ENCODE measurements at places on chromosomes 2 and 18.

DNA sequence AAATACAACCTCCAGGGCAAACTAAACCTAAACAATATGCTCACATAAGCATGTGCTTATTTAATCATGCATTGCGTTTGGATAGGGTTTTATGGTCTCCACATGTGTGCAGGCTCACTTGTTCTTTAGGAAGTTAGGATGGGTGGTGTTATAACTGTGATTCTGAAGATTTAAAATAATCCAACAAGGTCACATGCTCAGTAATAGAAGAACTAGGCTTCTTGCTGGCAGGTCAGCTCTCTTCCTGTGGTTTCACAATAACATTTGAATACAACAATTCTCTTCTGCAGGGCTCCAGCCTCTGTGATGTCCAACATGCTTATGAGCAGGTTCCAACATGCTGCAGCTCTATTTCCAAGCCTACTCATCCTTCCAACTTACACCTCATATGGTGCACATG, 84.0 kb downstream of the MYL12B start:
- no peaks in the 10 kb centered on the region for H3K27me3 ChIP-seq
- no peaks in the 10 kb centered on the region for H3K4me1 ChIP-seq
- H3K36me3 ChIP-seq: no peaks in the 10 kb centered on the region
- no peak overlapping the region for H3K27ac ChIP-seq

GRCh38 chr2:44549099-44549471, 187.3 kb downstream of the CAMKMT start:
- H3K27me3 ChIP-seq: no peaks in the 10 kb centered on the region
- H3K4me3 ChIP-seq: no peak overlapping the region
- no peak for DNase-seq

GRCh38 chr18:3046216-3046808, 33.4 kb upstream of the LPIN2 start:
- H3K27me3 ChIP-seq: no peaks in the 10 kb centered on the region
- H3K36me3 ChIP-seq: no peaks in the 10 kb centered on the region
- no peak for DNase-seq
- no peak overlapping the region for H3K4me3 ChIP-seq
- H3K27ac ChIP-seq: no peak overlapping the region

- DNase-seq: no peak
- no peaks in the 10 kb centered on the region for H3K36me3 ChIP-seq
- no peak overlapping the region for H3K4me3 ChIP-seq
- H3K27me3 ChIP-seq: no peaks in the 10 kb centered on the region
- no peaks in the 10 kb centered on the region for H3K4me1 ChIP-seq
Observed at GRCh38 chr2:4828682-4829374, 863.4 kb upstream of the SOX11 start.

- no peak overlapping the region for H3K4me3 ChIP-seq
- H3K36me3 ChIP-seq: no peaks in the 10 kb centered on the region
- DNase-seq: no peak
Observed at GRCh38 chr18:46002934-46003333, 35.8 kb upstream of the EPG5 start.

DNA sequence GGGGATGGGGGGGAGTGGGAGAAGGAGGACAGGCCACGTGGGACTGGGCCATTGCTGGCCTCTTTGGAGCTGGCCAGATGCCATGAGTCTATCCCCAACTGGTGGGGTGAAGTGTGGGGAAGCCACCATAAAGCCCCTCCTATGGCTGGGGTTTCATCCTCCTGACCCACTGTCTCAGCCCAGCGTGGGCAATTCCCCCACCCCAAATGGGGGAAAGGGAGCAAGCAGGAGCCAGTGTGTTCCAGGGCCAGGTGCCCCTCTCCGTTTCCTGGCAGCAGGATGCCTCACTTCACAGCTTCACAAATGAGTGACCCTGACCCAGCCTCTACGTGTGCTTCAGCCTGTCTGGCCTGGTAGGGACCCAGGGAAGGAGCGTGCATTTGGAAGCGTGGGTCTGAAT, 474.7 kb upstream of the HS6ST1 start:
- no peak for DNase-seq
- no peaks in the 10 kb centered on the region for H3K36me3 ChIP-seq
- H3K27ac ChIP-seq: no peak overlapping the region
- H3K4me1 ChIP-seq: 0 out of 2 replicates have a peak, but pooled peaks cover 2% of the 10 kb centered on the region

DNA sequence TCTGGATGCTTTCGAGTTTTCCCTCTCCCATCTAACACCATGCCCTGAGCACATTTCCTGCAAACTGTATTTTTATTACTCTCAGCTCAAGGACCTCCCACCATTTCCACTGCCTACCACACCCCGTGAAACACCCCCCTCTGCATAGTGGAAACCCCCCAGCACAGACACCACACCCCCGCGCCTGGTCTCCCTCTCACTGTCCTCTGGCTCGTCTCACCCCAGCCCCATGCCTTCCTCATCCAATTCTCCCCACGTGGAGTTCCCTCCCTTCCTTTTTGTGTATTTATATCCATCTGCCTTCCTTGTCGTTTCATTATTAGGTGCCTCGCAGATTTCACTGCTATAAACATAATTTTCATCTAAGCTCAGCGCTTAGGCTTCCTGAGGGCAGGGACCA, 307.5 kb downstream of the CELF4 start:
- no peak overlapping the region for H3K4me3 ChIP-seq
- H3K27me3 ChIP-seq: peaks cover 8% of the 10 kb centered on the region
- peaks cover 8% of the 10 kb centered on the region for H3K4me1 ChIP-seq
- H3K27ac ChIP-seq: no peak overlapping the region

GRCh38 chr2:236894791-236895190, 190.9 kb upstream of the COPS8 start:
- H3K27ac ChIP-seq: no peak overlapping the region
- H3K27me3 ChIP-seq: no peaks in the 10 kb centered on the region
- H3K4me3 ChIP-seq: no peak overlapping the region

GRCh38 chr2:130954873-130955272, 118.2 kb downstream of the ARHGEF4 start:
- H3K4me3 ChIP-seq: no peak overlapping the region
- H3K36me3 ChIP-seq: no peaks in the 10 kb centered on the region
- no peak for DNase-seq
- H3K4me1 ChIP-seq: no peaks in the 10 kb centered on the region
- H3K27me3 ChIP-seq: no peaks in the 10 kb centered on the region
- H3K27ac ChIP-seq: no peak overlapping the region
